ENCODE measurements at places on chromosomes 7 and 10. TPM values are rescaled to one million over a fixed set of nuclear protein-coding genes. Genes with fewer than 3 reads are reported as not detected.

DNA sequence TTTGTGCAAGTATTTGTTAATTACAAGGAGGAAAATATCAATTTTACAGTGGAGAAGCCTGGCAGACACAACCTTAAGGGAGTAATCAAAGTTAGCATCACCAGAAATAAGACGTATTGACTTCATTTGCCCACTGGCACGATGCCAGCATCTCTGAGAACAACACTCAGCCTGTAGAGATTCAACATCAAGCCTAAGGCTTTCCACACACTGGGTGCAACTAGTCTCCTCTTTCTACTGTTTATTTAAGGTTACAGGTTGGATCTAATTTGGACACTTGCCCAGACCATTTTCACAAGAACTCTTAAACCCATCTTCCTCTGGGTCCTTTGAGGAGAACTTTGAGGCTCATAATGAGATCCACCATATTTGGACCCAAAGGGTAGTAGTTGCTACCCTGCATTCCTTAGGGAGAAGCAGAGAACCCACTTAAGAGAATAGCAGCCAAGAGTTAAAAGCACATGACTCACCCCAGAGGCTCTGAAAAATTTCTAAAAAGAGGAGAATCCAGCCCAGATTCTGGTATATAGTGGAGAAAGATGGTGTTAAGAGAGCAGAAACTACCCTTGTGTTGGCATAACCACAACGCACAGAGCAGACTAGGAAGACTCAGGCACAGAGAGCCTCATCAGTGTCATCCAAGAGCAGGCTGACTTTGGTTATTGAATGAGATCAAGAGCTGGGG lies 97.3 kb downstream of the CCDC71L start:
- DNase-seq = no peak

GRCh38 chr7:5396999-5397663 lies 26.5 kb downstream of the TNRC18 start:
- peak; percentile 54 for DNase-seq

DNA sequence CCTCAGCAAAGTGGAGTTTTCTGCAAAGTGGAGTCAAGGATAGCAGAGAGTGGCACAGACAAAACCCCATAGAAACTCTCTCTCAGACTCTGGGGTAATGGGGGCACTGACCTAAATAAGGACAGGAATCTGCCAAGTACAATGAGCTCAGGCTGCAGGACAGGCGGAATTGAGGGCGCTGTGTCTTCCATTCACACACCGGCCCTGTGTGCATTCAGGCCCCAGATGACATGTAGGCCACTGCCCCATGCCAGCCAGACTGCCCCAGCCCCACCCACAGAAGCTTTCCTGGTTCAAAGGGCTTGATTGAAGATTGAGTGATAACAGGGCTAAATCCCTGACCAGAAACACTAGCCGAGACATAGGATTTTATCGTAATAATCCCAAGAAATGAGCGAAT lies 52.7 kb downstream of the EEPD1 start:
- no peak for DNase-seq

DNA sequence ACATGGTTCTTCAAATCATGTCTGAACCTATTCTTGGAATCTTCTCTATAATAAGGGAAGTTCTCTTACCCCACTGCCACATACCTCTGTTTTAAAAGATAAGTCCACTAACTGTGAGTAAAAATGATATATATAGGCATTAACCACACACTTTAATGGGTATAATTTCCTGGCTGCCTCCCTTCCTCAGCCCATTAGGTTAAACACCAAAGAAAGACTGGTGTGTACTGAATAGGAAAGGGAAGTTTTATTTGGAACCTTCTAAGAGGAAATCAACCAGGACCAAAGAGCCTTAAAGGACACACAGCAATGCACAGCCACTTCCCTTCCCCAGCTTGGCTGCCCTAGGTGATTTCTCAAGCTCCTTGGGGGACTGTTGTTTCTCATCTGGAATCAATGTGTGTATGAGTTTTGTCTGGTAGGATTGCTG lies 5.0 kb upstream of the WBP1L start:
- no peak for DNase-seq

DNA sequence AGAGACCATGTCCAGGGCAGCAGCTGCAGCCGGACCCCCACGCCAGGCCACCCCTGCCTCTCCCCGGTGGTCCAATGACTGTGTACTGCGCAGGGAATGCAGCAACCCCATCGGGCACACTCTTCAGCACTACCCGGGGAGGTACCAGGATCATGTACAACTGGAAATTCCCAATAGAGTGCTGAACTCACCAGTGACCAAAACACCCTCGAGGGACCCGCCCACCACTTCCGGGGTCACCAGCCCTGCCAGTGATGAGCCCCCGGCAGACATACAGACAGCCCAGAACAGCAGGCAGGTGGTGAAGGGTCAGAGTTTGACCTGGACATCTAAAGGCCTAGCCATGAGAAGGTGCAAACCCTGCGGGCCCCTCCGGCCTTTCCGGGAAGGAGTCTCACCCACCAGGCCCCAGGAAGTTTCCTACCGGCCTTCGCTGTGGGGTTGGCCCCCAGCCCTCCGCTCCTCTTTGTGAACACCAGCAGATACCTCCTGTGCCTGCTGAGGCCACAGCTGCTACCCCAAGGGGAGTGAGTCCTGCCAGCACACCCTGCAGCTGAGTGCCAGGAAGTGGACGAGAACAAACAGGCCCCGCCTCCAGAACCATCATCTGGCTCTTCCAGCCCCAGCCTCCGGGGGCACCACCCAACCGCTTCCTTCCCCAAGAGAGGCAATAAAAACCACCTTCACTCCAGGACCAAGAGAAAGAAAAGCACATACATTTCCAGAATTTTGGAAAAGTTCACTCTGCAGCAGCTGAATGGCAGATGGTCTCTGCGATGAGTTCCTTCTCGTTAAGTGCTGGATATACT lies 5.0 kb upstream of the ANKRD61 start:
- DNase-seq = no peak

DNA sequence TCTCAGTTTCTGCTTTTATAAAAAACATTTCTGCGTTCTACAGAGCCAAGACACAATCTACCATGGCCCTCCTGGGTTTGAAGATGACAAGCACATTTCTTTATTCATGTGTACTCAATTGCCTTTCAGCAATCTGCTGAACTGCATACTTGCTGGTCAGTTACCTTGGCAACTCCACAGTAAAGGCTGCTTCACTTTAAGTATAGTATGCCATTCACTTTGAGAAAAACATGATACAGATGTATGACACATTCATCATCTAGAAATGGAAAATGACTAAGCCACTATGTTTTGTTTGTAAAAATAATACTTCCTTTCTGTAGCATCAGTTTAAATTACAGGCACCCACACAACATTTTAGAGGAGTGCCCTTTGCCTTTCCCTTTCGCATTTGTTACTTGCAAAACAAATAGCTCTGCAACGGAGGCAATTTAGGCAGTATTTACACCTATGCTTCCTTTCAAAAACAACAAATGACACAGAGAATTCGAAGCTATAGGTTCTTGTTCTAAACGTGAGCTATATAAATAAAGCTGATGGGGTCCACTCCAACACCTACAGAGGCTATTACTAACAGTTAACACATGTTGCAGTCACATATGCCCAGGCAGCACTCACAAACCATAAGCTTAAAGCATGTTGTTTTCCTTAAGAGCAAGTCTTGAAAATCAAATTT lies 23.5 kb downstream of the SGCE start:
- no peak for DNase-seq

Gene IGF2BP3
- total RNA-seq = 52.7 TPM

Gene PLAC9
- 6.3 TPM for total RNA-seq
